AG10803 (cell line): ENCODE measurements at places on chromosomes 6 and 20.
A peak's percentile ranks its signal among the peaks of the same experiment; 100 is the strongest.

DNA sequence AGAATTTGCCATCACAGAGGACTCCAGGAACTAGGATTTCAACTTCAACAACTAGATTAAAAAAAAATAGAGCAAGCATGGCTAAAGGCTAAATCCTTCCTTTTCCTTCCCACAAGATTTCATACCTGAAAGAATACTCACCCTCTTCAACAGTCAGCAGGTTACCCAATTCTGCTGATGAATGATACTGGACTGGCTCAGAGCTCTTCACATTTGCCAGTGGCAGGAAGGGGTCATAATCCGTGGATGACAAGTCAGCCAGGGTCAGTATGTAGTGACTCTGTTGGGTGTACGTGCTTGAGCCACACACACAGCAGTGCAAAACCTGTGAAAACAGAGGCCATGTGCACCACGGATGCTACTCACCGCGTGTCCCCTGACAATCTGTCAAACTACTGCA, 152.9 kb downstream of the INSM1 start:
- DNase-seq: peak; percentile 63

DNA sequence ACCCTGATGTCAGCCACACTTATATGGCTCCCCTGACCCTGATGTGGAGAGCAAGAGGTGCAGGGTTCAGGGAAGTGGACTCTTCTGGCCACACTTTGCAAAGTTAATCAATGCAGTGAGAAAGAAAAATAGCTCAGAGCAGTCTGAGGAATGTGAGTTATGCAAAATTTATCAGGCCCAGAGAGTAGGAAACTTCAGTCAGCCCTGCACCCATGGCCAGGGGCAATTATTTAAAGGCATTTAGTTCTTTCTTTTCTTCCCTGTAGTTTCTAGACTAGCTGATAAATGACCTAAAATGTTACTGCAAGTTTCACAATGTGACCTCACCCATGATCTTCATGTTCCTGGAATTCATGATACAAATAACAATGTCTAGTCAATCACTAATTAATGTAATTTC, 143.7 kb upstream of the GGTLC1 start:
- no peak for DNase-seq

DNA sequence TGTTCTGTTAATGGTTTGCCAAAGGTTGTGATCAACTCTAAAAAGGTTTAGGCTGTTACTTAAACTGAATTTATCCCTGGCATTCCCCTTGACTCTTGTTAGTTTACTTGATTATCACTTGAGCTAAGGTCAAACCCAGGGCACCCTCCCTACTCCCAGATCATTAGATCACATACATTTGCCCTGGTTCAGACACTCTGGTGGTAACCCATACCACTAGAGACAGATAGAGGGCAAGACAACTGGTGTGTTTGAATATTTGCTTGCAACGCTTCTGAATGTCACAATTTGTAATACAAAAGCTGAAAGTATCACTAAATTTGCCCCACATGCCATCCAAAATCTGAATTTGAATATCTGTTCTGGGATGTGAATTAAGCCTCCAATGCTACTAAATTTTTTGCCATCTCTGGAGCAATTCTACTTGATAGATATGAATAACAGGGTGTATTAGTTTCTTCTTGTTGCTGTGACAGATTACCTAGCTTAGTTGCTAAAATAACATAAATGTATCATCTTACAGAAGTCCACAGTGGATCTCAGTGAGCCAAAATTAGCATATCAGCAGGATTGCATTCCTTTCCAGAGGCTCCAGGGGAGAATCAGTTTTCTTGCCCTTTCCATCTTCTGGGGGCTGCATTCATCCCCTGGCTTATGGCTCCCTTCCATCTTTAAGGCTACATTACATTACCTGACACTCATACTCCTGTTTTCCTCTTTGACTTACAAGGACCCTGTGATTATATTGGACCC, 45.4 kb downstream of the FIG4 start:
- no peak for DNase-seq

- no peak for DNase-seq
Observed at GRCh38 chr20:37913567-37914366, 10.8 kb downstream of the VSTM2L start.

GRCh38 chr6:154249499-154250298, 106.9 kb downstream of the IPCEF1 start:
- no peak for DNase-seq
